ENCODE measurements at places on chromosomes 16 and 17.

DNA sequence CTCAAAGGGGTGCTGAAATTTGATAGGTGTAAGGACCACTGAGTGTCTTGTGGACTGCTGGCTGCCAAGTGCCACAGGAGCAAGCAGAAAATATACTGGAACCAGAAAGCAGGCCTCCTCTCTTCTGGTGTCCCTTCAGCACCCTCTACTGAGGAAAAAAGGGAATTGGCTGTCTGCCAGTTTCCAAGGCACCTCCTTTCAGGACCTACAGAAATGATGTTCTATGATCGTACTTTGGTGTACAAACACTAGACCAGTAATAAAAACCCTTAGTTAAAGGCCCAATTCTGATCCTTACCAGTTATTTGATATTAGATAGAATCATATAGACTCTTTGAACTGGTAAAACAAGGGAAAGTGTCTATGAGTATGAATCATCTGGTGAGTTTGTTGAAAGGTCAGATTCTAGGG lies 35.8 kb upstream of the BCAS3 start:
- no peaks in the 10 kb centered on the region for H3K27me3 ChIP-seq
- H3K36me3 ChIP-seq: no peaks in the 10 kb centered on the region
- DNase-seq: peak; percentile 8
- no peak overlapping the region for H3K4me3 ChIP-seq

GRCh38 chr16:85562093-85562786 lies 50.9 kb upstream of the GSE1 start:
- H3K36me3 ChIP-seq: no peaks in the 10 kb centered on the region
- H3K4me1 ChIP-seq: peaks cover 85% of the 10 kb centered on the region
- no peaks in the 10 kb centered on the region for H3K27me3 ChIP-seq
- peak overlapping the region; percentile 71 for H3K27ac ChIP-seq
- no peak for DNase-seq

DNA sequence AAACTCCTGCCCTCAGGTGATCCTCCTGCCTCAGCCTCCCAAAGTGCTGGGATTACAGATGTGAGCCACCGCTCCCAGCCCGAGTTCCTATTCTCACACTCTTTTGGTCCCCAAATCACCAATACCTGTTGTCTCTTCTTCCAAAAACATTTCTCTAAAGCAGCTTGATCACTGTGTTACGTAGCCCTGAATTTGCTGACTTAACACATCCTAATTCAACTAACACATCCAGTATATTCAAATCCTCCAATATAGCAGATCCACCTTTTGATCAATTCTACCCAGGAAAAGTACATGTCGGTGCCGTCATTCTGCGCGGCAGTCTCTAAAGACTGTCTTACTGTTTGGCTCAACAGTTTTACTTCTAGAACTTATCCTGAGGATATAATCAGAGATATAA lies 191.3 kb downstream of the ZNF18 start:
- H3K27me3 ChIP-seq: peaks cover 5% of the 10 kb centered on the region
- DNase-seq: no peak
- no peak overlapping the region for H3K27ac ChIP-seq

GRCh38 chr17:77792626-77793025 lies 165.9 kb upstream of the TNRC6C start:
- no peaks in the 10 kb centered on the region for H3K36me3 ChIP-seq
- H3K27ac ChIP-seq: no peak overlapping the region
- H3K4me3 ChIP-seq: no peak overlapping the region
- no peak for DNase-seq
- peaks cover 2% of the 10 kb centered on the region for H3K27me3 ChIP-seq

GRCh38 chr16:56936950-56937349 lies 5.0 kb downstream of the HERPUD1 start:
- peak overlapping the region; percentile 60 for H3K27ac ChIP-seq
- H3K27me3 ChIP-seq: no peaks in the 10 kb centered on the region
- H3K4me3 ChIP-seq: no peak overlapping the region
- H3K4me1 ChIP-seq: peaks cover 38% of the 10 kb centered on the region

- no peak overlapping the region for H3K27ac ChIP-seq
- no peaks in the 10 kb centered on the region for H3K4me1 ChIP-seq
- H3K27me3 ChIP-seq: peaks cover 5% of the 10 kb centered on the region
- no peak overlapping the region for H3K4me3 ChIP-seq
- H3K36me3 ChIP-seq: no peaks in the 10 kb centered on the region
These were observed 8.1 kb upstream of the PMP22 start for GRCh38 chr17:15273141-15273793.

DNA sequence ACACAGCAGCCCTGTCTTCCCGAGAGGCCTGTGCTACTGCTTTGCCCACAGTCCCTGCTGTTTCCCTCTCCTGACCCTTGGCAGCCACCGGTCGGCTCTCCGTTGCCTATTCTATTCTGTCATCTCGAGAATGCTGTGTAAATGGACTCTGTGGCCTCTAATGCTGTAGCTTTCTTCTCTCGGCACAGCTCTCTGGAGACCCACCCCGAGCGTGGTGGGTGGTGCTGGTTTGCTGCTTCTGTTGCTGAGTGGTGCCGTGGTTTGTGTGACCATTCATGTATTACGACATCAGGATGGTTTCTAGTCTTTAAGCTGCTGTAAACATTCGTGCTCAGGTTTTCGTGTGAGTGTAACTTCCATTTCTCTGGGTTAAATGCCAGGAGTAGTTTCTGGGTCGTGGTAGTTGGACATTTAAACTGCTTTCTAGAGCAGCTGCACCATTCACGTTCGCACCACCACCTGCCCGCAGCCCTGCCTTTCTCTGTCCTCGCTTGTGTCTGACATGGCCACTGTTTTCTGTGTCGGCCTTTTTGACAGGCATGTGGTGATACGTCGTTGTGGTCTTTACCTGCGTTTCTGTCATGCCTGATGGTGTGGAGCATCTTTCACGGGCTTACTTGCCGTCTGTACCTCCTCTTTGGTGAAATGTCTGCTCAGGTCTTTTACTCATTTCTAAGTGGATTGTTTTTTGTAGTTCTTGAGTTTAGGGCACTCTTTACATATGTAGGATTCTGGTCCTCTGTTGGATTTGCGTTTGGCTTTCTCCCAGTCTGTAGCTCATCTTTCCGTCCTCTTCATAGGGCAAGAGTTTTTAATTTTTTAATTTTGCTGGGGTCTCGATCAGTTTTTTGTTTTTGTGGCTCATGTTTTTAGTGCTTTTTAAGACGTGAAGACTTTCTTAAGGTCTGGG lies 47.7 kb upstream of the ZNF750 start:
- no peak for DNase-seq
- peak overlapping the region; percentile 37 for H3K4me3 ChIP-seq
- peaks cover 16% of the 10 kb centered on the region for H3K36me3 ChIP-seq
- H3K27me3 ChIP-seq: no peaks in the 10 kb centered on the region
- H3K4me1 ChIP-seq: peaks cover 56% of the 10 kb centered on the region

GRCh38 chr16:81526935-81527334 lies 82.3 kb downstream of the CMIP start:
- peak; percentile 14 for DNase-seq
- no peaks in the 10 kb centered on the region for H3K27me3 ChIP-seq
- H3K36me3 ChIP-seq: peaks cover 4% of the 10 kb centered on the region
- H3K4me3 ChIP-seq: peak overlapping the region; percentile 47
- peak overlapping the region; percentile 32 for H3K27ac ChIP-seq
- peaks cover 18% of the 10 kb centered on the region for H3K4me1 ChIP-seq

DNA sequence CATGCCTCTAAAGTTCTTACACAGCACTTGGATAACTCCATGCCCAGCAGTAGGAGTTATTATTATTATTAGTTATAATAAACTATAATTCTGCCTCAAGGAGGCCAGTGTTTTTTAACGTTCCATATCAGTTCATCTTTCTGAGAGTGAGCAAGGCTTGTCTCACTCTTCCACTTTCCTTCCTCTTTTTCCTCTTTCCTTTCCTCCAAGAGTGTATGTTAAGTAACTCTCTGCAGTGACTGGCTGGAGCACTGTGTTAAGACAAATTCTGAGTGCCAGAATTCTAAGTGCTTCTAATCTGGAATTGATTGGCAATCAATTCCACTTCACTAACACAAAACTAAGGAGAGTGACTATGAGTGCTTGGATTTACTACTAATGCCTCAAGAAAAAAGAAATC lies 16.4 kb downstream of the CLEC19A start:
- H3K27ac ChIP-seq: no peak overlapping the region
- H3K4me1 ChIP-seq: peaks cover 2% of the 10 kb centered on the region
- no peak overlapping the region for H3K4me3 ChIP-seq
- peaks cover 26% of the 10 kb centered on the region for H3K27me3 ChIP-seq
- H3K36me3 ChIP-seq: no peaks in the 10 kb centered on the region
- DNase-seq: no peak

GRCh38 chr16:66899310-66899944 lies 19.1 kb downstream of the PDP2 start:
- no peaks in the 10 kb centered on the region for H3K36me3 ChIP-seq
- H3K4me1 ChIP-seq: no peaks in the 10 kb centered on the region
- H3K27me3 ChIP-seq: no peaks in the 10 kb centered on the region

DNA sequence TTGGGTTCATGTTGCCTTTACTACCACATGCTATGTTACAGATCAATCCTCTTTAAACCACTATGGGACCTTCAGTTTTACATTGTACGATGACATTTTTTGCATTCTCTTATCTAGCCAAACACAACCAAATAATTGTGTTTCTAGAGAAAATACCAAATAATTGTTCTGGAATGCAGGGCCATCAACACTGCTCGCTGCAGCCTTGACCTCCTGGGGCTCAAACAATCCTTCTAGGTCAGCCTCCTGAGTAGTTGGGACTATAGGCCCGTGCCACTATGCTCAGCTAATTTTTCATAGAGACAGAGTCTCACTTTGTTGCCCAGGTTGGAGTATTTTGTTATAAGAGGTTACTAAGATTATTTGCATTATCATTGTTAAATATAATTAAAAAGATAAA lies 237.5 kb upstream of the PMFBP1 start:
- H3K4me3 ChIP-seq: no peak overlapping the region
- no peaks in the 10 kb centered on the region for H3K36me3 ChIP-seq
- no peaks in the 10 kb centered on the region for H3K27me3 ChIP-seq

- DNase-seq: no peak
- no peak overlapping the region for H3K4me3 ChIP-seq
- H3K27ac ChIP-seq: no peak overlapping the region
- H3K4me1 ChIP-seq: no peaks in the 10 kb centered on the region
- no peaks in the 10 kb centered on the region for H3K36me3 ChIP-seq
- no peaks in the 10 kb centered on the region for H3K27me3 ChIP-seq
These were observed 207.6 kb downstream of the MRTFB start for GRCh38 chr16:14278749-14279148.

DNA sequence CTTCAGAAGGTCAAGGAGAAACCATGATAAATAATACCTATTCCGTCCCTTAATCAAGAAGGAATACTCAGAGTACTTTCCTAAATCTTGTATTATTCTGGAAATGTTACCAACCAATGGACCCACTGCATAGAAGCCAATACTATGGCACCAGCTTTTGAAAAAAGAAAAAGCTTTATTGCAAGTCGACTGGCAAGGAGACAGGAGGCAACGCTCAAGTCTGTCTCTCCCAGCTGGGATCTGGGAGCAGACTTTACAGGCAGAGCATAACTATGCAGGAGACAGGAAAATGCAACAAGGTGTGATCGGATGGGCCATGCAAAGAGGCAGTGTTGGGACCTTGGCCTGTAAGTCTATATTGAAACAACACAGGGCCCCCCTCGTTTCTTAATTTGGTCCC lies 132.4 kb downstream of the CHD9NB start:
- no peak overlapping the region for H3K27ac ChIP-seq
- peaks cover 6% of the 10 kb centered on the region for H3K36me3 ChIP-seq
- DNase-seq: no peak
- H3K4me3 ChIP-seq: no peak overlapping the region
- H3K4me1 ChIP-seq: no peaks in the 10 kb centered on the region

DNA sequence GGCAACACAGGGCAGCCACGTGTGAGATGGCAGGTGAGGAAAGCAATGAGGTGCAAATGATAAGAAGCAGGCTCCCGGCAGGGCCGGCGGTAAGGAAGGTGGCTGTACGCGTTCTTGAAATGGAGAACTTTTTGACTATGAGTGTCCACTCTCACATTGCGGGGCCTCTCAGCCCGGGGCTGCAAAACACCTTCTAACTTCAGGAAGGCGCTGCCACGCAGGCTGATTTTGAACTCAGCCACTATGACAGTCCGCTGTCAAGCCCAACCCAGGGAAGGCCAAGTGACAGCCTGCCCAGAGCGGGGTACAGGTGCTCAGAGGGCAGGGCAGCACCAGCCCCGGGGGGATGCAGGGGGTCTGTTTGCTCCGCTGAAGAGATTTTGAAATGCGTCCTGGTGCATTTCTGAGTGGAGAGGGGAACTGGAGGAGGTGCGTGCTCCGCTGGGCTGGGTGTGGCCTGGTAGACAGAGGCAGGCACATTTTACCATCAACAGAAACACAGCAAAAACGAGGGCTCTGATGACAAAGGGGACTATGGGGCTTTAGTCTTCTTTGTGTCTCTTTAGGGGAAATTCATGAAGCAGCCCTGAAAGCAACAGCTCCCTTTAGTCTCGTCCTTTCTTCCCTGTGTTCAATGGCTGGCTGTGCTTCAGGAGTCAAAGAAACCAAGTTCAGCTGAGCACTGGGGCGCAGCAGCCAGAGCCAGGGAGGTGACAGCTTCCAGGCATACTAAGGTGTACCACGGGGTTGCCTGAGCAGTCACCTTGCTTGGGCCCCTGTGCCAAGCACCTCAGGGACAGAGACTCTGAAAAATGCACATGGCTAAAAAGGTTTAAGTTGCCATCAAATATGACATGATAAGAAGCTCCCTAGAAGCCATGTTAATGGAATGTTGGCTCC lies 14.6 kb upstream of the SREBF1 start:
- no peaks in the 10 kb centered on the region for H3K36me3 ChIP-seq
- no peaks in the 10 kb centered on the region for H3K27me3 ChIP-seq
- H3K27ac ChIP-seq: peak overlapping the region; percentile 98
- peak overlapping the region; percentile 71 for H3K4me3 ChIP-seq
- H3K4me1 ChIP-seq: peaks cover 80% of the 10 kb centered on the region

DNA sequence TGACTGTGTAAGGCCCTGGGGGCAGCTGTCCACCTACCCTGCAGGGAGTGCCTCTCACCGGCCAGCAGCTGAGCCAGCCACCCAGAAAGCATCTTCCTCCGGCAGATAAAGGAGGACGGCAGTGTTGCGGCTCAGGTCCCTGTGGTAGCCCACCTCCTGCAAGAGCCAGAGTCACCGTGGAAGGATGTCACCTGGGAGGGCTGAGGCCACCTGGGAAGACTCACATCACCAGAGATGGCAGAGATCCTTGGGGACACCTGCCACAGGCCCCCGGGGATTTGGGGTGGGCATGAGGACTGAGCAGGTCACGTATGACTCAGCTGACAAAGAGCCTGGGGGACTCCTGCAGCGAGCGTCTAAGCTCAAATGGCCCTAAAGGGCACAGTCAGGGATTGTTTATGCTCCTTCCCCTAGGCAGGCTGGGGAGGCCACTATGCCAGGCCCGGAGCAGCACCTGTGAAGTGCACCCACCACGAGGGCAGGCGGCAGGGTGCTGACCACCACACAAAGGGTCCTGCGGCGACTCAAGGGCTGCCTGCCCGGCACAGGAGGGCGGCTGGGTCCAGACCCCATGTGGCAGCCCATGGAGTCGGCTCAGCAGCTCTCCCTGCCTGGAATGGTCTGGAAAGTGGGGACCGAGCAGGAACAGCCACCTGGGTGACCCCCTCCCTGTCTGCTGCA lies 44.1 kb downstream of the TNFRSF13B start:
- no peak overlapping the region for H3K4me3 ChIP-seq
- peaks cover 2% of the 10 kb centered on the region for H3K4me1 ChIP-seq
- H3K27ac ChIP-seq: no peak overlapping the region

GRCh38 chr17:59388069-59388556 lies 56.7 kb downstream of the YPEL2 start:
- peaks cover 11% of the 10 kb centered on the region for H3K36me3 ChIP-seq
- H3K27ac ChIP-seq: no peak overlapping the region
- H3K4me3 ChIP-seq: no peak overlapping the region
- H3K4me1 ChIP-seq: peaks cover 19% of the 10 kb centered on the region
- no peaks in the 10 kb centered on the region for H3K27me3 ChIP-seq

GRCh38 chr17:4690745-4691144 lies 13.2 kb downstream of the PELP1 start:
- H3K36me3 ChIP-seq: peaks cover 7% of the 10 kb centered on the region
- H3K27ac ChIP-seq: peak overlapping the region; percentile 9
- H3K4me3 ChIP-seq: no peak overlapping the region
- peaks cover 25% of the 10 kb centered on the region for H3K4me1 ChIP-seq
- no peaks in the 10 kb centered on the region for H3K27me3 ChIP-seq

All from naive thymus-derived CD8-positive, alpha-beta T cell (primary cell).